HFF-Myc (cell line): ENCODE measurements at places on chromosomes 11 and 22.

GRCh38 chr11:78338138-78338537, 79.5 kb downstream of the GAB2 start:
- no peak for DNase-seq

- DNase-seq: no peak
Measured at GRCh38 chr22:33570110-33570509, 350.2 kb downstream of the LARGE1 start.

DNA sequence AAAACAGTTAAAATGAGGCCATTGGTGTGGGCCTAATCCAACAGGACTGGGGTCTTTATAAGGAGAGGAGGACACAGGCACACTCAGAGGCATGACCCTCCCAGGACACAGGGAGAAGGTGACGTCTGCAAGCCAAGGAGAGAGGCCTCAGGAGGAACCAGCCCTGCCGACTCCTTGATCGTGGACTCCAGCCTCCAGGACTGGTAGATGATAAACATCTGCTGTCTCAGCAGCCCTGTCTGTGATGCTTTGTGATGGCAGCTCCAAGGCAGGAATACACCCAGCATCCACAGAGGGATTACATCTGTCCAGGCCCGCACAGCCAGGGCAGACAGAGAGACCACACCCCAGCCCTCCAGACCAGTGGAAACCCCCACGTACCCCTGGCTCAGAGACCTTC, 18.4 kb downstream of the CDKN1C start:
- DNase-seq: no peak

DNA sequence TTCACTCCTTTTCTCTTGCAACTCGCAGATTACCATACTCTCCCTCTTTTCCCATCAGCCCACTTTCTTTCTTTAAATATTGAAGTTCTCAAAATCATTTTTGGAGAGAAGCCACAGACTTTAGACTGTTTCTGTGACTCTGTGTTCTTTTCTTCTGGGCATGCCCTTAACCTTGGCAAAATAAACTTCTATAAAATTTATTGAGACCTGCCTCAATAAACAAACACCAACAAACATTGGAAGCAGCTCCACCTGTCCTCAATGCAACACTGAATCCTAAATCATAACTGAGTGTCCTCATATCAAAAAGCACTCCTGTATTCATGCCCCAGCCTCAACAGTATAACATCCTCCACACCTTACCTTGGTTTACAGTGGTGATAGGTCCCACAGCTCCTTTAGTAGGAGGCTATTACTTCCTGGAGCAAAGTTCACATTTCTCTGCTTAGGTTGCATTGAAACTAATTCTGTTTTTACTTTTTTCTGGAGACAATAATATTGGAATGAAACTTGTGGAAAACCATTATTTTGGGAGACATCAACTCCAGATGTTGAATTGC, 320.0 kb upstream of the LRRC4C start:
- DNase-seq: no peak

GRCh38 chr11:126140201-126140925, 71.1 kb downstream of the RPUSD4 start:
- DNase-seq: no peak
